Ovary (tissue), 10 donors: ENCODE measurements at places on chromosomes 6 and 20. TPM values are rescaled to one million over a fixed set of nuclear protein-coding genes. Genes with fewer than 3 reads are reported as not detected.

DNA sequence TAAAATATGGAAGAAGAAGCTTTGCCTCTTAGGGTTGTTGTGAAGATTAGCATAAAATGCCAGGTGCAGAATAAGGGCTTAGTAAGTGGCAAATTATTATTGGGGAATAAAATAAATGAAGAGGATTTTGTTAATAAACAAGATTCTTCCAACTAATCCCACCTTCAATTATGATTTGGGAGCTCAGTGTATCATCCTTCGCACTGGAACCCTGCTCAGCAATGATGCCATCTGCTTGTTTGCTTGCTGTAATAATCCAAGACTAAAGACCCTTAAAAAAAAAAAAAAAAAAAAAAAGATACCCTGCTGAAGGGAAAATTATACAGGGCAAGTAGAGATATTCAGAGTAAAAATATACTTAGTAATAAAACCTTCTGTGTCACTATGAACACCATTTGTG, 62.0 kb upstream of the RREB1 start:
- no peaks in the 10 kb centered on the region for H3K27me3 ChIP-seq
- H3K4me3 ChIP-seq = no peak overlapping the region
- H3K27ac ChIP-seq = no peak overlapping the region
- H3K4me1 ChIP-seq = no peaks in the 10 kb centered on the region

GRCh38 chr6:108589244-108589791, 28.6 kb downstream of the FOXO3 start:
- no peak for DNase-seq
- no peak overlapping the region for H3K27ac ChIP-seq
- H3K4me1 ChIP-seq = peaks cover 53% of the 10 kb centered on the region
- no peak overlapping the region for H3K4me3 ChIP-seq
- no peaks in the 10 kb centered on the region for H3K27me3 ChIP-seq

GRCh38 chr6:138275976-138276375, 57.7 kb upstream of the PBOV1 start:
- H3K4me1 ChIP-seq = no peaks in the 10 kb centered on the region
- H3K36me3 ChIP-seq = no peaks in the 10 kb centered on the region
- H3K27ac ChIP-seq = no peak overlapping the region
- DNase-seq = no peak
- H3K4me3 ChIP-seq = no peak overlapping the region
- no peaks in the 10 kb centered on the region for H3K27me3 ChIP-seq

DNA sequence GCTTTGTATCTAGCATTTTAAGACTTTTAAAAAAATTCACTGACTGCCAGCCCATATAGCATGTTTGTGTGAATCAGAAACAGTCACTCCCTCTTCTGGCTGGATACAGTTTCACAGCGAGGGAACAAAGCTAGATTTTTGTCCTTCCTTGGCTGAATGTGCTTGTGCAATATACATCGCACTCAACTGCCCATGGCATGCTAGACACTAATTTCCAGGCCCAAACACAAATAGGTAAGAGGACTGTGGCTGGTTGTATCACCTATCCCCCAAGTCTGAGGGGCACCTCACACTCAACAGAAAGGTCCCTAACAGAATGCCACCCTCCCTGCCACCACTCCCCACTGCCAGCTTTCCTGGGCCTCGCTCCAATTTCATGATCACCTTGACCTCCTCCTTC, 16.2 kb upstream of the BLCAP start:
- no peak overlapping the region for H3K4me3 ChIP-seq
- H3K27ac ChIP-seq = no peak overlapping the region
- no peak for DNase-seq
- H3K36me3 ChIP-seq = no peaks in the 10 kb centered on the region

DNA sequence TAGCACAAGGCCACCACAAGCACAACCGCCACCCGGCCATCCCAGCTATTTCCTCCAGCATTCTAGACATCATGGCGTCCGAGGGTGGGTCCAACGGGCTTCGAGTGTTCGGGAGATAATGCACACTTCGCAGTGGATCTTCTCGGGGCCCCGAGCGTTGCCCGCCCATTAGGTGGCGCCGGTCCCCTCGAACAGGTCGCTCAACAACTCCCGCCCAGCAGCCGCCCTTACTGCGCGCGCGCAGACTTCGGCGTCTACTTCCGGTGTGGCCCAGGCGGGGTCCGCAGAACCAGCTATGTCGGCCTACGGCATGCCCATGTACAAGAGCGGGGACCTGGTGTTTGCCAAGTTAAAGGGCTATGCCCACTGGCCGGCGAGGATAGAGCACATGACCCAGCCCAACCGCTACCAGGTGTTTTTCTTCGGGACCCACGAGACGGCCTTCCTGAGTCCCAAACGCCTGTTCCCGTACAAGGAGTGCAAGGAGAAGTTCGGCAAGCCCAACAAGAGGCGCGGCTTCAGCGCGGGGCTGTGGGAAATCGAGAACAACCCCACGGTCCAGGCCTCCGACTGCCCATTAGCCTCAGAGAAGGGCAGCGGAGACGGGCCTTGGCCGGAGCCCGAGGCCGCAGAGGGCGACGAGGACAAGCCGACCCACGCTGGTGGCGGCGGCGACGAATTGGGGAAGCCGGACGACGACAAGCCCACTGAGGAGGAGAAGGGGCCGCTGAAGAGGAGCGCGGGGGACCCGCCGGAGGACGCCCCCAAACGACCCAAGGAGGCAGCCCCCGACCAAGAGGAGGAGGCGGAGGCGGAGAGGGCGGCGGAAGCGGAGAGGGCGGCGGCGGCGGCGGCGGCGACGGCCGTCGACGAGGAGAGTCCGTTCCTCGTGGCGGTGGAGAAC, at the start of gene HDGFL1:
Gene HDGFL1 (plus strand): TSS at position 286 of the 904 bp plus-strand sequence. CDS start 10 bp downstream, at position 296.
- no peak within 1 kb of the TSS for H3K4me3 ChIP-seq
- DNase-seq = no peak
- no peaks in the 10 kb centered on the region for H3K4me1 ChIP-seq
- no peaks in the 10 kb centered on the region for H3K27me3 ChIP-seq

DNA sequence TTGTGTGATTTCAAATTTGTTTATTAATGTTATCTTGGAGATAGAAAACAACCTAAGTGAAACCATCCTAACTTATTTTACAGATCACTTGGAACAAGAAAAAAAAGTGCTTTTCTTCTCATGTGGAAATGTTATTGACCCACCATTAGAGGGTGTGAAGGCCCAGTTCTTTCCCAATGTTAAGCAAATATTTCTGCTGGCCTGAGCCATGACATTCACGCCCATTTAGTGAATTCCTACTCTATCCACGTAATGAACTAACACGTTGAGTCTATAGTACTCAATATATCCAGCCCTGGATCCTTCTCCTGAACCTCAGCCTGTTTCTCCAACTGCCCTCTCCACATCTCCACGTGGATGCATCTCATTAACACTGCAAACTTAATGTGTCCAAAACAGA, 180.6 kb upstream of the ZFP64 start:
- no peak overlapping the region for H3K27ac ChIP-seq
- no peak for DNase-seq
- no peaks in the 10 kb centered on the region for H3K27me3 ChIP-seq

The VNN1 gene
- total RNA-seq = 0.31 TPM
